Vagina (tissue), 2 donors: ENCODE measurements at places on chromosomes 13 and 19.

DNA sequence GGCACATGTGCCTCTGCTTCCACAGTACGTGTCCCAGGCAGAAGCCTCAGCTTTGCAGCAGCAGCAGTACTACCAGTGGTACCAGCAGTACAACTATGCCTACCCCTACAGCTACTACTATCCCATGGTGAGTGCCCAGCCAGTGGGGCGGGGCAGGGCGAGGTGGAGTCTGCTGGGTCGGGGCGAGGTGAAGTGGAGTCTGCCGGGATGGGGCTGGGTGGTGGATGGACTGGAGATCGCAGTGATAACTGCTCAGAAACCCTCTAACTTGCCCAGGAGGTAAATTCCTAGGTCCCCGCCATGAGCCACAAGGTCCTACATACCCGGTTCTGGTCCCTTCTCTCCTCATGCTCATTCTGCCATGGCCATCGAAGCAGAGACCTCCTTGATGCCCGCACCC, 3.6 kb downstream of the LENG8 start:
- no peak for DNase-seq

GRCh38 chr13:88124142-88124541, 453.0 kb downstream of the SLITRK5 start:
- no peak for DNase-seq

- DNase-seq, result no peak
These were observed 19.1 kb downstream of the CEBPG start for GRCh38 chr19:33392341-33393285.

GRCh38 chr13:80753866-80754265, 412.9 kb upstream of the SPRY2 start:
- no peak for DNase-seq

DNA sequence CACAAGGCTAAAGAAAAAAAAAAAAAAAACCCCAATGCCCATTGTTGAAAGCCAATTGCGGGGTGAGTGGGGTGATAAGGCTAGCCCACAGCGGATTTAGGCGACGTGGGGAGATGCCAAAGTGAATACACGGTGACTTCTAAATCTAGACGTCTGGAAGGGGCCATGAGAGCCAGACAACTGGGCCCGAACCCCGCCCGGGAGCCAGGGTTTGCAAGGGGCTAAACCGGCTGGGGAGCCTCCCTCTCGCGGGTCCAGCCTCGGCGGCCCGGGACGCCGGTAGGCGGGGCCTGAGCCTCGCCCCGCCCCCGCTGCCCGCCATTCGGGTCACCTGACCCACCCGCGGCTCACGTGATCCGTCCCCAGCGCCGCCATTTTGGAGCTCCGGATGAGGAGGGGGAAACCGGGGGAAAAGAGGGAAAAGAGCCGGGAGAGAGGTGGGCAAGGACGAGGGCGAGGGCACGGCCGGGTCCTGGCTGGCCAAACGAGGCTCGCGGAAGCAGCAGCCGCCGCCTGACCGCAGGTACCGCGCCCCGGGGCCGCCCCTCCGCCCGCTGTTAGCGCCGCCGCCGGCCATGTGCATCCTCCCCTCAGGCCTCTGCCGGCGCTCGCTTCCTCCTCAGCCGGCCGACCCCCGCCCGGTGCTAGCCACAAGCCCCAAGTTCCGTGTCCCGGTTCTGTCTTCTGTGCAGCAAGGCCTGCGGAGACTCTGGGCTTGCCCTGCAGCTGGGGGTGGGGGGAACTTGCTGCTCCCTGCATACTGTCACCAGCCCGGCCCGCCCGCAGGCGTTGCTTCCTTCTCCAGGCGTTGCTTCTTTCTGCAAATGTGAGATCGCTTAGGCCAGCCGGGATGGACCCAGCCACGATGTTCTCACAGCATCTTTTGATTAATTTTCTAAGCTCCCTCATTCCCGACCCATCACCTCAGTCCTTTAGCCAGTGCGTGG, at the start of gene ZNF507:
Gene ZNF507, plus strand, starts transcription at position 350 of the 947 bp plus-strand sequence. CDS start 7,221 bp downstream, outside the sequence.
- no peak for DNase-seq

DNA sequence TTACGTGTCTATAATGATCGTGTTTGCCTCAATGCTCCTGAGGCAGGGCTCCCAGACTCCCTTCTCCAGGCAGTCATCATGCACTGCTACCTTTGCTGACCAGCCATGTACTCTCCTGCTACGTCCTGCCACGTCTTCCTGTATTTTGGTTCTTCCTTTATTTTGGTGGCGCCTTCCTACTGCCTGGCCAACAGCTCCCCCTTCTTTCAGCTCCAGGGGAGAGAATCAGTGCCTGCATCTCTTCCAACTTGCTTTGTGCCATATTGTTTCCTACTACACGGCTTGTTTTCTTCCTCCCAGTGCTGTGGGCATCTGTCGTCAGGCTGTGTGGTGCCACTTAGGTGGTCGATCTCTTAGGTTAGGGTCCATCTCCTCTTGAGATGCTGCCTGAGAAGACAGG, 96.2 kb downstream of the FGF9 start:
- DNase-seq, result no peak

DNA sequence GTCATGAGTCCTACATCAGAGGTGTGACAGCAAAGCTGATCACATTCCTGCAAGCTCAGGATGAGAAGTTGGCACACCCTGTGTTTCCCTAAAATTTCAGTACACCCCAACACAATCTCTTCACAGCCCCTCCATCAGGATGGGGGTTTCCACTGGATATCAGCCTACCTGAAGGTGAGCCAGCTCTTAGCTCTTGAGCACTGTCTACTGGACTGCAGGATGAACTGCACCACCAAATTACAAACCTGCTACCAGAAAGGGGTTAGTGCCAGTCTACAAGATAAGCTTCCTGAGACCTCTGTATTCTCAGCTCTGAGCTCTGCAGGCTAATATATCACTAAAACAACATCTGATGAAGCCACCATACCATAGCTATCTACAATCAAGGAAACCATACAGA, 1616.2 kb upstream of the SPRY2 start:
- no peak for DNase-seq

- DNase-seq, result no peak
These were observed 23.3 kb upstream of the ZNF233 start for GRCh38 chr19:44236384-44236783.

DNA sequence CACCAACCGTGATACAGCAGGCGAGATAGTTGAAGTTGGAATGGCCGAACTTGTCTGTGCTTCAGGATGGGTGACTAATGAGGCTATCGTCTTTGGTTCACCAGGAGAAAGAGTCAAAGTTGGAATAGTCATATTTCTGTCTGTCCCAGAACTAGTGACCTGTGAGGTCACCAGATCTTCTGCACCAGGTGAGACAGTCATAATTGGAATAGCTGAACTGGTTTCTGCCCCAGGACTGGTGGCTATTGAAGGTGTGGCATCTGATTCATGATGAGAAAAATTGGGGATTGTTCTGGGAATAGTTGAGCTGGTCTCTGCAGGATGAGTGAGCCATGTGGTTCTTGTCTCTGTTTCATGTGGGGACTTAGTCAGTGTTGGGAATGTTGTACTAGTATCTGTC, 71.6 kb downstream of the MUC16 start:
- no peak for DNase-seq

- DNase-seq, result no peak
These were observed 1732.9 kb upstream of the SLC10A2 start for GRCh38 chr13:104799152-104799551.

DNA sequence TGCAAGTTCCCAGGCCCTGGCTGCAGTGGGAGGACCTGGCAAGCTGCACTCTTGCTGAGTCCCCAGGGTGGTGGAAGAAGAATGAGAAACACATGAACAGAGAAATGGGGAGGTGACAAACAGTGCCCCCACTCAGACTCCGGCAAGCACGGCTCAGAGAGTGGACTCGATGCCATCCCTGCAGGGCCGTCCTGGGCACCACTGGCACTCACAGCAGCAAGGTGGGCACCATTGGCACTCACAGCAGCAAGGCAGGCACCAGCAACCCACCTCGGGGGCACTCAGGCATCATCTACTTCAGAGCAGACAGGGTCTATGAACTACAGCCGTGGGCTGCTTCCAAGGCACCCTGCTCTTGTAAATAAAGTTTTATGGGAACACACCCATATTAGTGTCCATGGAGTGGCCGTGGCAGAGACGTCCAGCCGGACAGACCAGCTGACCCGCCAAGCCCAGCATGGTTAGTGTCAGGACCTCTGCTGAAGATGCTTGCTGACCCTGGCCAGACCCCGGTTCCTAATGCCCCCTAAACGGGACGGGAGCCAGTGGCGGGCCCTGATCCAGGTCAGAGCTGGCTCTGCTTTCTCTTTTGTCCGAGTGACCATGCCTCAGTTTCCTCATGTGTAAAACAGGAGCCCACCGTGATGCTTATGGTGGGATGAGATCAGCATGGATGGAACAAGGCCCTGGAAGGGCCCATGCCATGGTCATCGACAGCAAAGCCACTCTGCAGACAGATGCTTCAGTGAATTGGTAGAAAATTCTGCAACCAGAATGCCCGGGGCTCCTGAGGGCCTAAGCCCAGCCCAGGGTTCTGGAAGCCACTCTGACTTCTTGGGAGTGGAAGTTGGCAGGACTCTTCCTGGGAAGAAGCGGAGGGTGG, 2.1 kb upstream of the F10 start:
- DNase-seq, result no peak

- DNase-seq, result no peak
These were observed 99.4 kb downstream of the DNAJC15 start for GRCh38 chr13:43122791-43123190.

DNA sequence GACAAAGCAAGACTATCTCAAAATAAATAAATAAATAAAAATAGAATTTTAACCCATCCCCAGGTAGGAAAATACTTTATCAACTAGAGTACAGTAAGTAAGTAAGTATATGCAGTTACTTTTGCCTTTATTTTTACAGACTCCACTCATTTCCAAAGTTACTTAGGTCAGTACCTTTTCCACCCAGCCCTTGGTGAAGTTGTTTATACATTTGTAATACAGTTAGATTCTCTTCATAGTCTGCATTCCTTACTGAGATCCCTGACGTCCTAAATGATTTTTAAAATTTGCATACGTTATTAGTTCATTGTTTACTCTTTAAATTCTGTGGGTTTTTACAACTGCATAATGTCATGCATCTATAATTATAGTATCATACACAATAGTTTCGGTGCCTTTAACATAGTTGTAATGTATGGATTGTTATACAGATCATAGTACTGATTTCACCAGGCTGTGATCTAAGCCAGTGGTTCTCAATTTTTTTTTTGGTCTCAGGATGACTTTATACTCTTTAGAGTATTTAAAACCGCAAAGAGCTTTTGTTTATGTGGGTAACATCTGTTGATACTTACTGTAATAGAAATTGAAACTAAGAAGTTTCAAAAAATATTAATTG, 10.4 kb downstream of the SETDB2 start:
- DNase-seq, result no peak
